SW480 (cell line): ENCODE measurements at places on chromosomes 7 and 10.

- no peak for DNase-seq
These were observed 43.9 kb upstream of the PODXL start for GRCh38 chr7:131600085-131600881.

- no peak for DNase-seq
These were observed 68.7 kb upstream of the KLF6 start for GRCh38 chr10:3853547-3854303.

DNA sequence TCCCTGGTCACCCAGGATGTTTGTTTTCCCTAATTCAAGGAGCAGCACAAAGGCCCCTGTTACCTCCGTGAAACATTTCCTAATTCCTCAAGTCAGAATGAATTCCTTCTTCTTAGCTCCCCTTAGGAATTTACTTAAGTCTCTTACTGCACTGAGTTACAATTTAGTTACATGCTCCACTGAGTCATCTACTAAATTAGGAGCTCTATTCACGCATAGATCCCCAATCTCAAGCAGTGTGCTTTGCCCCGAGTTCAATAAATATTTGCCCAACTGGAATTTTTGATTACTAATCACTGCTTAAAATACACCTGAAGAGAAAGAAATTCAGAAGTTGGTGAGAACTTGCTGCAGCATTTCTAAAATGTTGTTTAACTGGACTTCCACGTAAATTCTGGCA lies 329.4 kb upstream of the MYO3A start:
- DNase-seq, result no peak

GRCh38 chr10:45376371-45376801 lies 2.4 kb downstream of the ALOX5 start:
- DNase-seq, result no peak

GRCh38 chr10:101536800-101537199 lies 51.3 kb downstream of the POLL start:
- peak; percentile 16 for DNase-seq

GRCh38 chr10:96846395-96846794 lies 14.3 kb downstream of the LCOR start:
- DNase-seq, result no peak

- no peak for DNase-seq
These were observed 94.0 kb upstream of the TARP start for GRCh38 chr7:38367301-38367890.

DNA sequence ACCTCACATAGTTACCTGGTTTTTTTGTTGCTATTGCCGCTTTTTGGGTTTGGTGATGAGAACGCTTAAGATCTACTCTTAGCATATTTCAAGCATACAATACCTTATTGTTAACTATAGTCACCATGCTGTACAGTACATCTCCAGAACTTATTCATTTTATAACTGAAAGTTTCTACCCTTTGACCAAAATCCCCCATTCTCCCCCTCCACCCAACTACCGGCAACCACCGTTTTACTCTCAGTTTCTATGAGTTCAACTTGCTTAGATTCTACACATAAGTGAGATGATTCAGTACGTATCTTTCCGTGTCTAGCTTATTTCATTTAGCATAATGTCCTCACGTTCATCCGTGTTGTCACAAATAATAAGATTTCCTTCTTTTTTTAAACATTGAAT lies 86.7 kb upstream of the IL6 start:
- no peak for DNase-seq
